Activated CD4-positive, CD25-positive, alpha-beta regulatory T cell treated with anti-CD3 and anti-CD28 coated beads, Interleukin-2, amount 50 U/mL, for 72 hours (primary cell): ENCODE measurements at places on chromosomes 11 and 22.

DNA sequence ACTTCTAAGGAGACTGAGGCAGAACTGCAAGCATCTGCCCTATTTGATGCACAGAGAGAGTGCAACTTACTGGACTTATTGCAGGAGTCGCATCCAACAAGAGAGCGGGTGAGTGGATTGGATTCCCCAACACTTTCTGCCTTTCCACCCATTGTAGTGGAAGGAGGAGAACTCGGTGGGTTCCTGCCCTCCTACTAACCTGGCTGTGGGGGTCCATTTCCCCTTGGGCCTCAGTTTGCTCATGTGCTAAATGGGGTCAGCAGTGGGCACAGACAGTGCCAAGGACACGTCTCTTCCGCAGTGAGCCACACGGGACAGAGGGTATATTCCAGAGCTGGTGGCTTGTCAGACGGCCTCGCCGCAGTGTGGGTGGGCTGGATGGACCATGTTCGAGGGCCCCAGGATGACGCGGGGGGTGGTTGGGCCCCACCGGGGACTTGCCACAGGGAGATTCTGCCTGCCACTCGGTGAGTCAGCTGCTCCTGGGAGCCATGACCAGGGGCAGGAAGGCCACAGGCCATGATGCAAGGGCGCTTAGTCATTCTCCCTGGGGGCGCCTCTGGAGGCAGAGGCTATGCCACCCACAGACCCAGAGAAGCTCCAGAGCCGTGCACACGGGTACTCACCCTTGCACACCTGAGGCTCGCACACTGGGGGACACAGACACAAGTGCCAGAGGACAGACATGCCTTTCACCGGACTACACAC, 8.2 kb downstream of the ALX4 start:
- DNase-seq, result no peak

DNA sequence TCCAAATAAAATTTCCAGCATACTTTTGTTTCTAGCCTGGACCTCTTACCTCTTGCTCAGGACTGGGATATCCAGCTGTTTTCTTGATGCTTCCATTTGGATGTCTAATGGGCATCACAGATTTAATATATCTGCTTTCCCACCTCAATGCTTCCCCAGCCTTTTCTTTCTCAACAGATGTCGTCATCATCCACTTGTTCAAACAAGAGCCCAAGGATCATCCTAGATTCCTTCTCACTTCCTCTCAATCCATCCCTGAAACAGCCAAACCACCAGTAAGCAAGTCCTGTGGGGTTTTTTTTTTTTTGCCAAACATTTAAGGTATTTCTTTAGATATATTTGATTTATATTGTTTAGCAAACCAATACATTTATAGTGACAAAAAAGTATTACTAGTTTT, 12.5 kb downstream of the THY1 start:
- no peak for DNase-seq

DNA sequence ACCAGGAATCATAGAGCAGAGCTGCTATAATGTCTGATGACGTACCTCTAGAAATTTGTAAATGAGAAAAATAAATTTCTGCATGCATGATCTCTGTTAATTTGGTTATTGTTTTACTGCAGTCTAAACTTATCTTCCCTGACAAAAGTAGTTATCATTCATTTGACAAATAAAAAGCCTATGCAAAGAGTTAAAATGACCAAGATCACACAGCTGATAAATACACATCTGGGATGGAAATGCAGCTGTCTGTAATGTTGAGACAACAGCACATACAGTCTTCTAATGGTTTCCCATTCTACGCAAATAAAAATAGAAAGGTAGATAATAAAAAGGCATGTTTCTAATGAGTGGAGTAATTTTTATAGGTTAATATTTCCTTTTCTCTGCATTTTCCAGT, 225.1 kb upstream of the LUZP2 start:
- DNase-seq, result no peak

- DNase-seq, result no peak
Observed at GRCh38 chr22:33382436-33382835, 324.3 kb upstream of the SYN3 start.

GRCh38 chr22:19592464-19592863, 68.3 kb upstream of the CLDN5 start:
- no peak for DNase-seq

GRCh38 chr11:7522121-7522520, 8.3 kb downstream of the PPFIBP2 start:
- DNase-seq, result no peak

GRCh38 chr22:35367331-35367886, 13.5 kb upstream of the HMOX1 start:
- DNase-seq, result no peak

DNA sequence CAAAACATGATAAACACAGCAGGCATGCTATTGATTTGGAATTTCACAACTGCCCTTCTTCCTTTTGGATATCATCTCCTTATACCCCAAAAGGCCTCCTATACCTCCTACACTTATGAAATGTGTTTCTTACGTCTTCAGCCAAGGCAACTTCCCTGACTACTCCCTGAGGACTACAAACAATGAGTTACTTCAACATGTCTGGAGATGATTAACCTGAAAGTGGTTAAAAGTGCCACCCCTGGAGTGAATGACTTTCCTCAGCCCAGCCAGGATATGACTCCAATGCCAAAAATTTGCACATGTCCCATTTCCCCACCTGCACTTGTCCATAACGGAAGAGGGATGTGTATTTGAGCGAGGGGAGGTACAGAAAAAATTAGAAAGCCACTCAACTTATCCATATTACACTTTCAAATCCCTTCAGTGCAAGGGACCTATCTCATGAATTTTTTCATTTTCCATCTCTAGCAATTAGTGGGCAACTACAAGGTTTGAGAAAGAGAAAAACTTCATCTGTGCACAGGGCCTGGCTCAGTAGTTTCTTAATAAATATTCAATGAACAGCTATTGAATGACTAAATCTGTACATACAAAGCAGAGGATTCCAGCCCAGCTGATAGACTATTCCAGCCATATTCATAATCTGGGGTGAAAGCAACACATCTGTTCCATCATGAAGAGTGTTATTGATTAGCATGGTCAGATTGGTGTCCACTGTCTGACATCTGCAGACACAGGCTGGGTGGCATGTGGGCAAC, 36.8 kb downstream of the KIRREL3 start:
- DNase-seq, result no peak
